ENCODE measurements at places on chromosomes 2 and 18. TPM values are rescaled to one million over a fixed set of nuclear protein-coding genes. Genes with fewer than 3 reads are reported as not detected.

The CMPK2 gene
- total RNA-seq, result 0.83 TPM

GRCh38 chr18:43671431-43671830 lies 394.1 kb upstream of the SYT4 start:
- H3K4me3 ChIP-seq, result no peak overlapping the region
- H3K27me3 ChIP-seq, result no peaks in the 10 kb centered on the region
- no peak overlapping the region for H3K27ac ChIP-seq
- no peaks in the 10 kb centered on the region for H3K4me1 ChIP-seq

- no peak overlapping the region for H3K27ac ChIP-seq
- no peaks in the 10 kb centered on the region for H3K36me3 ChIP-seq
- no peaks in the 10 kb centered on the region for H3K27me3 ChIP-seq
- DNase-seq, result no peak
- no peaks in the 10 kb centered on the region for H3K4me1 ChIP-seq
- no peak overlapping the region for H3K4me3 ChIP-seq
Observed at GRCh38 chr2:193561054-193561453, 1366.3 kb upstream of the TMEFF2 start.

GRCh38 chr2:10346929-10347561 lies 44.3 kb downstream of the HPCAL1 start:
- no peak overlapping the region for H3K4me3 ChIP-seq
- H3K27ac ChIP-seq, result no peak overlapping the region
- no peak for DNase-seq

The AGAP1 gene
- 30.7 TPM for total RNA-seq
